ENCODE measurements at places on chromosomes 1 and 21.

DNA sequence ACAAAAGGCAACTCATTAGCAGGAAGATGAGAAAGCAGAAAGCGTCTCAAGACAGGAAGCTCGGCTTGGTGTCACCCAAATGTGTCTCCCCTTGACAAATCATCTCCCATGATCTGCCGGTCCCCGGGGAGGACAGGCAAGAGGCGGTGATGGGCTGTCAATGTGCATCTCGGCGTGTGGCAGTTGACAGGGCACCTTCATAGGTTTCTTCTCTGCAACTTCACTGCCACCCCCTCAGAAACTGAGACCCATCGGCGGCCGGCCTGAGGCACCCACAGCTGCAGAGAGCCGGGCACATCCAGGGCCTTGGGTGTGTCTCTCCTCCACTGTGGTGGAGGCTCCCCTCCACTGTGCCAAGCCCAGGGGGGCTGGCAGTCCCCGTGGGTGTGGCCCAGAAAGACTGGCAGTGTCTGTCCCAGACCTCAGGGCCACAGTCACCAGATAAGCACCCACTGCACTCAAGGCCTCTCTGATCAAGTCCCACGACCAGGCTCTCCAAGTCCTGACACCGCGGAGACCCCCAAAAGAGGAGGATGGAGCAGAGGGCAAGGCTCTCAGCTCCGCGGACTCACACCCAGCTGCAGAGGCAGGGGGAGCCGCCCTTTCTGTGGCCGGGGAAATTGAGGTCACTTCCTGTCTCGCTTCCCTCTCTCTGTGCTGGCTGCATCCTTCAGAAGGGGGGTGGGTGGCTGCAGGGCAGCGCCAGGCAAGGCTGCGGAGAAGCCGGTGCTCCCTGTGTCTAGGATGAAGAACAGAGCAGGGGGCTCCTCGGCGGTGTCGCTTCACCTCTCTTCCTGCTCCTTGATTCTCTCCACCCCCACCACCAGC, 39.6 kb upstream of the LBR start:
- DNase-seq = peak; percentile 93

DNA sequence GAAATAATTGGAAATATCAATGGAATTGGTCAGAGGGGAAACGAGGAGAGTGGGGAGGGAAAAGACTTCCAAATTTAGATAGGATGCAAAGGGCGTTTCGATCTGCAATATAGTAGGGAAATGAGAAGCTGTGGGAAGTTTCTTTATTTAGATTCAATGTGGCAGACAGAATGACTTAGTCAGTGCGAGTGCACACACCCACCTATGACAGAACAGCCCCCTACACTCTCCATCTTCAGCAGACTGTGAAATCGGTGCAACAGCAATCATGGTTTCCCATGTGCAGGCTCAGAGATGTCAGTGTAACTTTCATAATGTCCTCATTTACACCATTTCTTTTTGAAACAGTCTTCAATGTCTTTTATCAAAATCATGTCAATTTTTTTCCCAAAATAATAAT, 46.0 kb downstream of the DIP2A start:
- DNase-seq = no peak

GRCh38 chr21:42705746-42706374, 52.4 kb downstream of the PDE9A start:
- peak; percentile 36 for DNase-seq

- no peak for DNase-seq
Measured at GRCh38 chr1:107831921-107832320, 133.1 kb downstream of the VAV3 start.

DNA sequence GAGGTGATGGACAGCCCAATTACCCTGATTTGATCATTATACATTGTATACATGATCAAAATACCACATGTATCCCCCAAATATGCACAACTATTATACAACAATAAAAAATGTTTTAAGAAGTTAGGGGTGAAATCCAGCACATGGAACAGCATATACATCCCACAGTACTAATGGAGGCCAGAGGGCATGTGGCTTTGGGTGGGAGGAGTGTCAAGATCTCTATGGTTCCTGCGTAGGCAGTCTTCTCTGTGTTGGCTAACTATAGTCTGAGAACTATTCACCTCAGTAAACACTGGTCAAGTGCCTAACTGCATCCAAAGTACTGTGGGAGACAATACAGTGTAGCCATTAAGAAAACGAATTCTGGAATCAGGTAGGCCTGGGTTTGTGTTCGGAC, 74.1 kb downstream of the GADD45A start:
- no peak for DNase-seq
